ENCODE measurements at places on chromosomes 1 and 21.

DNA sequence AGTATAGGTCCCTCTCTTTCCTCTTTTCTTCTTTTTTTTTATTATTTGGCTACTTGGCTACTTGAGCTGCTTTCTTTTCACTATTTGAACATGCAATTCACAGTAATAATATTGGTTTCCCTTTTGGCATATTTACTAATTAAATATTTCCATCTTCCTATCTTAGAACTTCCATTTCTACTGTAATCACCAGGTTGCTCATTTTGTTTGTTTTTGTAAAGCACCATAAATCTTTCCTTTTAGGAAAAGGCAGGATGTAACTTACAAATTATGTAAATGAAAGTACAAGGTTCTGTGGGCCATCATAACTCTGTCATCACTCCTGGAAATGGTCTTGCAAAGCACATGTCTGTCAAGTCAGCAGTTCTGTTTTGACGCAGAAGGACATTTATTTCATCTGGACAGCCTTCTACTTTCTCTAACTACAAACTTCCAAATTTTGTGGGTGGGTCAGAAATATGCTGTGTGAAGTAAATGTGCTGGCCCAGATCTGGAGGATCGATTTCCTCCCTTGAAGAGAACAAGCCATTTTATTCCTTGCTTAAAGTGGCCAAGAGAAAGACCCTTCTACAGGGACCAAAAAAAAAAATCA is 71.7 kb upstream of the TNFSF18 start:
- no peak for DNase-seq

DNA sequence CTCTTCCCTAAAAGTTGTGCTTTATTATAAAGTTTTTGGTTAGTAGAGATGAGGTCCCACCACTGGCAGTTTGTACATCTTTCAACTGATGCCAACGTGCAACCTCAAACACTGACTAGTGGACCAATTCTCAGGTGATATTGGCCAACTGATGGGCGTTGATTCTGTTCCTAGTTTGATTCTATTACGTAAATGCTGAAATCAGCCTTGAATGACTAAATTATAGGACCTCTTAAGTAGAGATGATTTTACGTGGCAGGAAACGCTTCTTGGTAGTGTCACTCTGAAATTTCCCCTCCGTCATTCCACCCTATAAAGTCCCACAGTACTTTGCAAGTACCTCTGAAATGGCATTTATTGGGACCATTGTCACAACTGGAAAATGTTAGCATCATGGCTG is 8.8 kb upstream of the FNDC7 start:
- no peak for DNase-seq

DNA sequence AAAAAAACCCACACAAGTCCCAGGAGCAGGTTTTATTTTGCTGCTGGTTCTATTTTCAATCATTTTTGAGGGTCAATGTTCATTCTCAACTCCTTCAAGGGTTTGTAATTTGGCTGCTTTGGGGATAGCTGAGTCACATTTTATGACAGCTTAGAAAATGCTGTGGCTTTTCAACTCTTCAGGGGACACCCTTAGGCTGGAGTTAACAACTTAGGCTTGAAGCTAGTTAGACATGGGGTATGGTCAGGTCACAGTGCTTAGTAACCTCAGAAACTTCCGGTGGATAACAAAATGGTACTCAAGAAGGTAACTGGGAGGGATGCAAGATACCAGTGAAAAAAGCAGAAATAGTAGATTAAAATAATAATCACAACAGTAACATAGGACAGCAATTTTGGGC is 308.8 kb downstream of the HHIPL2 start:
- DNase-seq = no peak

GRCh38 chr1:97314685-97315084 is 593.1 kb downstream of the PTBP2 start:
- no peak for DNase-seq

GRCh38 chr1:6235296-6235677 is 477 bp downstream of the ICMT start:
- no peak for DNase-seq

DNA sequence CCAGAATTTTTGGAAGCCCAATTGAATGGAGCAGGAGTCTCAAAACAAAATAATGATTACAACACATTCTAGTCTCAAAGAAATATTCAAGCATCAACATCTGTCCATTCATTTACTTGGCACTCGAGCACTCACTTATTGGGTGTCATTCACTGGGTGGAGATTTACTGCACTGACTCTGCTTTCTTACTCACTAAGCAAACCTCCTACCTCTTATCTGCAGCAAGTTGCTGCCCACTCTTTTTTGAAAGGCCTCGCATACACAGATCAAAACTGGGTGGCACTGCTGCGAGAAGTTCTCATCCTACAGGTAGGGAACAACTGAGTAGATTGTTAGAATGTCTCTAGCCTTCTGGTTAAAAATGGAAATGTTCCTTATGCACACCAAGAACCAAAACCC is 18.0 kb downstream of the RHBDL2 start:
- no peak for DNase-seq

All from activated T-cell treated with anti-CD3 and anti-CD28 coated beads, Interleukin-2, amount 50 U/mL, for 1 hour (primary cell).